ENCODE measurements at places on chromosomes 5 and 9.
A peak's percentile ranks its signal among the peaks of the same experiment; 100 is the strongest.

DNA sequence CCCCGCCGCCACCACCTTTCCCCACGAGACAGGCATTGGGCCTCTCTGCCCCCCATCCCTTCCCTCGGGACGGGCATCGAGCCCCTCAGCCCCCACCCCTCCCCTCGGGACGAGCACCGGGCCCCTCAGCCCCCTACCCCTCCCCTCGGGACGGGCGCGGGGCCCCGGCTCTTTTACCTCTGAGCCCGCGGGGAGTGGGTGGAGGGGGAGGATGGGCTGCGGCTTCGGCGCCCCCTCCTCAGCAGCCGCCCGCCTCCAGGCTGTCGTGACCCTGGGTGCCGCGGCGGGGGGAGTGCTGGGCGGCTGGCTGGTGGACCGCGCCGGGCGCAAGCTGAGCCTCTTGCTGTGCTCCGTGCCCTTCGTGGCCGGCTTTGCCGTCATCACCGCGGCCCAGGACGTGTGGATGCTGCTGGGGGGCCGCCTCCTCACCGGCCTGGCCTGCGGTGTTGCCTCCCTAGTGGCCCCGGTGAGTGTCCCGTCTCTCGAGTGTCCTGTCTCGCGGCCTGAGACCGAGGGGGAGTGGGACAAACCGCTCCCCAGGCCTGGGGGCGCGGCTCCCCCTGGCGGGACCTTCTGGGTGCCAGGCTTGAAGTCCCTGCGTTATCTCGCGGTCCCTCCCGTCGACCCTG lies 791 bp downstream of the SLC2A8 start:
- no peak for DNase-seq

- no peak for DNase-seq
Measured at GRCh38 chr5:133849116-133849515, 119.3 kb downstream of the C5orf15 start.

DNA sequence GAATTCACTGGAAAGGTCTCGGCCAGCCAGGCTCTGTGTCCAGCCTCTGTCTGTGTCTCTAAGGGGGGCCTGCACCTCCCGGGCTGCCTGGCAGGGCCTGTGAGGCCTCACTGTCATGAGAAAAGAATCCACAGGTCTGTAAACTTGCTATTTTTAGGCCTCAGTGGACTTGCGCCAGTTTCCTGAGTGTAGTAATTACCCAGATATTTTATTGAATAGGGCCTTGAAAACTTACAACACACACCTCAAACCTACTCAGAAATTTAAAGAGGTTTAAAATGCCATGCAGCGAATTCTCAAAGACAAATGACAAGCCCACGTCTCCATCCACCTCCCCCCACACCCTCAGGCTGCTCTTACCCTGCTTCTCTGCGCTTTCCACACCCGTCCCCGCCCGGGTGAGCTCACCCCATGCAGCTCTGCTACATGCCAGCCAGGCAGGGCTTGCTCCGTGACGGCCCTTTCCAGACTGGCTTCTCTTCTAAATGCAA lies 8.8 kb upstream of the TENT4A start:
- DNase-seq = no peak

- DNase-seq = no peak
Measured at GRCh38 chr5:73825736-73826135, 199.7 kb downstream of the ARHGEF28 start.

DNA sequence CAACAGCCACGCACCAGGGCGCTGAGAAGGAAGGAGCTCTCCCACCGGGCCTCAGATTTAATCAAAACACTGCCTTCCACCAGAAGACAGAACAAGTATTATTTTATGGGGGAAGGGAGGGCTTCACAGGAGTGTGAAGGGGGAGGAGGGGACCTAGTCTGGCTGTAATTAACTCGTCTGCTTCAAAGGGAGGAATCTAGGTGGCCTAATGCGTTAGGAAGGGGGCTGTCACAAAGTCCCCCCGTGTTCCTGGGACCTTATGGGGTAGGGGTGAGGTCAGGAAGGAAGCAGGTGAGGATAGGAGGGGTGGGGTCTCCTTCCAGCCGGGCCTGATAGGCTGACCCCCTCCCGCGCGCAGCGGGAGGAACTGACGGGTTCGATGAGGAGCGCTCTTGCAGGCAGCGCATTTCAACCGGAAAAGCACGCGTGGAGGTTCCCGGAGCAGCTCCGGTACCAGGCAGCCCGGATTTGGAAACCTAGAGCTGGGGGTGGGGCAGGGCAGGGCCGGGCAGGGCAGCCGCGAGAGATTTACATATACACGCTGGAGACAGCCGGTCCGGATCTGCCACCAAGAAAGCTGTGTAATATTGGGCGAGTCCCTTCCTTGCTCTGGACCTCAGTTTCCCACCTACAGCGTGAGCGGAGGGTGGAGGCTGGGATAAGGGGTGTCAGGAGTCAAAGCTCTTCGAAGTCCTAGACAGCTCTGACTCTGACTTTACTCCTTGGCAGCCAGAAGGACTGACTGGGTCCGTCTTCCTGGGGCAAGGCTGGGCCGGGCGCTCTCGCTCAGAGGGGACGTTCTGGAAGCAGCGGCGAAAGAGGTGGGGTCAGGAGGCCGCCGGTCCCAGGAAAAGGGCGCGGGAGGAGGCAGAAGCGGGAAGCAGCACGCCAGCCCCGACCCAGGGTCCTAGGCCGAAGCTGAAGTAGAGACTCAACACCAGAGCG lies 1.8 kb downstream of the SHB start:
- no peak for DNase-seq

DNA sequence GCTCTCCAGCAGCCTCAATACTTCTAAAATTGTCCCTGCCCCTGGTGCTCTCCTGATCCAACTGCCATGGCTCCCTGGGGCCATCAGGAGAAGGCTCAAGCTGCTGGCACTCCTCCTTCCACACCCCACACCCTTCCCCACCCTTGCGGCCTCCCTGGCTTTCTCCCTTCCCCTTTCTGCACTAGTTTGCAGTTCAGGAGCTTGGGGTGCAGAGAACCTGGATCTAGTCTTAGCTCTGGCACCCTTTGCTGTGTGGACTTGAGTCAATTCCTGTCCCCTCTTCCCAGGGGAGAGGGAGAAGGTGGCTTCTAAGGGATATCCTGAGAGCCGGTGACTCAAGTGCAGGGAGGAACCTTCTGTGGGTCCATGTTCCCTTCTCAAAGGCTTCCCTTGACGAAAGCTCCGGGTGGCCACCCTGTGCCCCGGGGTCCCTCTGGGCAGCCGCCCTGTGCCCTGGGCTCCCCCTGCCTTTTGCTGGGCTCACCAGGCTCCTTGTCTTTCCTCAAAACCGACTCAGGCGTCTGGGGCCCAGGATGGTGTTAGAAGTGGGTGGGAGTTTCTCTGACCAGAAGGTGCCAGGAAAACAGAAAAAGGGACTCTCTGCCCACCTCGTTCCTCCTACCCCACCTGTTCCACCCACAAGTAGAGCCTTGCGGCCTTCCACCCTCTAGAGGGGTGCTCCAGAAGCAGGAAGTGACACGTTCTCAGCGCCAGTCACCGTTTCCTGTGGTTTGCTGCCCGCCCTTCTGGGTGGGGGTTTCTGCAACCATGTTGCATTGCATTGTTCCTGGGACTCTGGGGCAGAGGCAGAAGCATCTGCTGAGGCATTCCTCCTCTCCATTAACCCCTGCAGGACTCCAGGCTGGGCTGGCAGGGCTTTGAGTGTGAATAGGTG lies 15.0 kb downstream of the GLIPR2 start:
- peak; percentile 77 for DNase-seq

- DNase-seq = no peak
Measured at GRCh38 chr5:65832603-65833228, 93.7 kb upstream of the ERBIN start.
